ACHN (cell line): ENCODE measurements at places on chromosomes 2 and 18.
A peak's percentile ranks its signal among the peaks of the same experiment; 100 is the strongest.

DNA sequence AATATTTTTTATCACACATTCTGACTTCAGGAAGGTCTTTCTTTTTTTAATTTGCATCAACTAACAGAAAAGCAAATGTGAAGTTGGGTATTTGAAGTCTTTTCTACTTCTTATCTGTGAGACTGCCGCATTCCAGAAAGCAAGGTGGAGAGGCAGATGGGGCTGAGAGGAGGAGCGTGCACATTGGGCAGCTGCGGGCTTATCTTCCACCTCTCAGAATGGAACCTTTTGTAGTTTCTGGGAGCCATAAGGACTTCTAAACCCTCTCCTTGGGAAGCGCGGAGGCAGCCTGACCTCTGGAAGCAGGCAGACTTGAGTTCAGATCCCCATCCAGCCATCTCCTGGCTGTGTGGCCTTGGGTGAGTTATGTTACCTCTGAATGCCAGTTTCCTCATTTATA is 3.9 kb downstream of the MAPRE3 start:
- no peak for DNase-seq

GRCh38 chr2:205280596-205281236 is 401.6 kb upstream of the NRP2 start:
- no peak for DNase-seq

- DNase-seq, result no peak
Observed at GRCh38 chr2:227677928-227678327, 11.3 kb downstream of the SCYGR5 start.

DNA sequence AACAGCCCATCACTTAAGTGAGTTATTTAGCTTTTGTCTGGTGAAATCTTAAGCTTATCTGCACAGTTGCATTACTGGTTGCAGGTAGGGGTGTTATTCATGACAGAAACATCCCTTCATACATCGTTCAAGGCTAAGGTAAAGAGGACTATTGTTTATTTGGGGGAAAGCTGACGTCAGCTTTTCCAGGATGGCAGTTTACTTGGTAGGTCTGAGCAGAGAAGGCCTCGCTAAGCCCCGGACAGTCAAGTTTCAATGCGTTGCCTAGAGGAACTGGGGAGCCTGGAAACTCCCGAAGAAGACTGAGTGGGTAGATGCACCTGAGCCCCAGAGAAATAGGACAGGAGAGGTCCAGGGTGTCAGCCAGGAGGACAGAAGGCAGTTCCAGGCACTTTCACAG is 2.2 kb downstream of the RNU4ATAC start:
- no peak for DNase-seq

DNA sequence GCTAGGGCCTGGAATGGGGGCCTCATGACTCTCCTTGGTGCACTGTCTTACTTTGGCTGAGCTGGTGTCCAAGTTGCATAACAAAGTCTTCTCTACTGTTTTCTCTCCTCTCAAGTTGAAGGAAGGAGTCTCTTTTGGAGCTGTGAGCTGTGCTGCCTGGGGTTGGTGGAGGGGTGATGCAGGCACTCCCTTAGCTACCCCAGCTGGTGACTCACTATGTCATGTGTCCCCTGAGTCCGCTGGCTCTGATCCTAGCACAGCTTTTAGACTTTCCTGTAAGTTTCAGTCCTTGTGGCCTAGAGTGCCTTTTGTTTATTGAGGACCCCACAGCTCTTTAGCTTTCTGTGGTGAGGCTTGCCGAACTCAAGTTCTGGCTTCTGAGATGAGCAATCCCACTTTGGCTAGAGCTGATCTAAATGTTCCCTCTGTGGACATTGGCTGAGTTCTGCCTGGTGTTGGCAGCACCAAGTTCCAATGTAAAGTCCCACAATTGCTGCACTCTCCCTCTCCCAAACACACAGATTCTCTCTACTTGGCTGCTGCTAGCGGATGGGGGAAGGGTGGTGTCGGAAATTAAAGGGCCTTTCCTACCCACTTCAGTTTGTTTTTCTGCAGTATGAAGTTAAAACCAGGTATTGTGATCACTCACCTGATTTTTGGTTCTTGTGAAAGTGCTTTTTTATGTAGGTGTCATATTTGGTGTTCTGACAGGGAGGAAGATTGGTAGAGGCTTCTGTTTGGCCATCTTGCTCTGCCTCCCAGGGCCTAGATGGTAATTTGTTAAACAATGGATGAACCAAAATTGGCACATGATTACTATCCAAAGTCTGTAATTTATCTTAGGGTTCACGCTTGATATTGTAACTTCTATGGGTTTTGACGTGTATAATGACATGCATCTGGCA is 83.2 kb downstream of the COMMD1 start:
- DNase-seq, result peak; percentile 27

- DNase-seq, result peak; percentile 11
Observed at GRCh38 chr18:36066686-36067054, 689 bp downstream of the RPRD1A start.

GRCh38 chr2:47488870-47489584 is 86.1 kb downstream of the MSH2 start:
- peak; percentile 63 for DNase-seq

DNA sequence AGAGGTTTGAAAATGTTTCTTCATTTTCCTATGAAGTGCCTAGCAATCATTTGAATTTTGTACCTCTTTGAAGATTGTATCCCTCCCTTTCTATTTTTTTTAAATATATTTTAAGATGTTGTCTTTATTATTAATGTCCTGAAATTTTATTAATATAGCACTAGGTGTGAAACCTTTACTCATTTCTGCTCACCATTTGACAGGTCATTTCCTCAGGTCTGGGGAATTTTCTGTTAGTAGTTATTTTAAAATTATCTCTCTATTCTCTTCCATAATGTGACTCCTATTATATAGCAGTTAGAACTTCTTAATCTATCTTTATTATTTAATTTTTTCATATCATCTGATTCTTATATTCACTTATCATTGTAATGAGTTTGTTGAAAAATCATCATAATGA is 1038.6 kb upstream of the SLC39A10 start:
- DNase-seq, result no peak

DNA sequence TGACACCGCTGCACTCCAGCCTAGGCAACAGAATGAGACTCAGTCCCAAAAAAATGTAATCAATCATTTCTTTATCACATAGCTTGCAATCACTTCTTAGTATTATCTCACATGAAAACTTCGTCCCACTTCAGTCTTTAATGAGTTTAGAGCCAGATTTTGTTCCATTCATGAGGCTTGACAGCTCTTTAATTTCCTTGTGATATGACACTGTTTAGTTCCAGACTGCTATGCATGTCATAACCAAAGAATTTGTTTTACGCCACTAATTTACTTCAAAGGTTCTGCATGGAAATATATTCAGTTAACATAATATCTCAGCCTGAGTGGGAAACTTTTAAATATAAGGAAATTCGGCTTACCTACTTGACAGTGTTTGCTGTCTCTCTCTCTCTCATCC is 113.1 kb downstream of the ZNF532 start:
- DNase-seq, result no peak

DNA sequence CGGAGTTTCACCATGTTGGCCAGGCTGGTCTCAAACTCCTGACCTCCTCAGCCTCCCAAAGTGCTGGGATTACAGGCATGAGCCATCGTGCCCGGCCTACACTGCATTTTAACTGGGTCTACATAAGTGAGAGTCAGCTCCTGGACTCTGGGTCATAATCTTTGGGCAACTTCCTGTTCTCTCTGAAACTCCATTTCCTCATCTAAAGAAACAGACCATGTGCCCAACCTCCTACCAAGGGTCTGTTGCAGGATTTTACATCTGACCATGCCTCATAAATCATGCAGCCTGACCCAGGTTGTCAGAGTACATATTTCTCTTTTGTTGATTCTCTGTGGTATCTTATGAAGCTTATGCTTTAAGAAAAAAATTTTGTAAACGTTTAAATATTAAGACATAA is 280.4 kb downstream of the ALPK2 start:
- no peak for DNase-seq

DNA sequence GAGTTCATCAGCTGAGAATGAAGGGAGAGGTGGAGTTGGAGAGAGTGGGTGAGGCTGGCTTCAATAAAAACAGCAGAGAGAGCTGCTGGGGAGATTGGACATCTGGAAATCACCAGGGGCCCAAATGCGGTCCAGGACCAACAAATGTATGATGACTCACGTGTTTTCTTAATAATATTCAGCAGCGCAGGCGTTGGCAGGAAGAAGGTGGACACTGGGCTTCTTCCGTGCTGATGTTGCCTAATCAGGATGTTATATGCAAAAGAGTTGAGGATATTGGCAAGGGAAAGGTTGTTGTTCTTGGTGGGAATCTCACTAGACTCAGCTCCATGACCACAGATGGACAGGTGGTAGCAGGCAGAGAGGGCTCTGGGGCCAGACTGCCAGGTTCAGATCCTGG is 12.8 kb upstream of the PLA2R1 start:
- no peak for DNase-seq

GRCh38 chr2:85936421-85937068 is 47.8 kb upstream of the ST3GAL5 start:
- DNase-seq, result no peak

DNA sequence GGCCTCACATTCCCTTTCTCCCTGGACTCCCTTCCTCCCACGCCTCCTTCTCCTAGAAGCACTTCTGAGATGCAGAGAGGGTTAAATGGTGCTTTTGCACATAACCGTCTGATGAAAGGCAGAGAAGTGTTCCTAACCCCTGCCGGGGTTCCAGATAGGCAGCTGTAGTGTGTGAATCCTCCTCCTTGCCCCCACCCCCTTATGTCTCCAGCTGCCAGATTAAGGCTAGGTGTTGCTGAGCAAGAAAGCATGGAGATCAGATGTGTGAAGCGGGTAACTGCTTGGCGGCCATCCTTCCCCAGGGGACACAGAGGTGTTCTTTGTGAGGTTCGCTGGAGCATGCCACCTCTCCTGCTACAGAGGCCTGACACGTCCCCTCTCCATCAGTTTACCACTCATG is 88.3 kb downstream of the NRP2 start:
- no peak for DNase-seq

GRCh38 chr2:168116448-168116847 is 130.9 kb downstream of the STK39 start:
- peak; percentile 30 for DNase-seq

GRCh38 chr2:7083580-7084509 is 166.6 kb downstream of the RNF144A start:
- peak; percentile 22 for DNase-seq

DNA sequence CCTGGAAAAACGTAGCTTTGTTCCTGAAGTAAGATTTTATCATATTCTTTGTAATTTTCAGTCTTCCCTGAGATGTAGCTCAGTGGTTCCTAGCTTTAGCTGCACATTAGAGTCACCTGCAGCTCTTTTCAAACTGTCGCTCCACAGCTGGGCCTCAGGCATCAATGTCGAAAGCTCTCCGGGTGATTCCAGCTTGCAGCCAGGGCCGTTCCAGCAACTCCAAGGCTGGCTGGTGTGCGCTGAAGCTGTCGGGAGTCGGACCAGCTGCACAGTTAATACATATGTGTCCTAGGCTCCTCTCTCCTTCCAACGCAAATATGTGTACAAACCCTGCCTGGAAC is 609 bp upstream of the ZNF2 start:
- DNase-seq, result no peak

- no peak for DNase-seq
Observed at GRCh38 chr2:48541666-48542389, 11.9 kb downstream of the STON1 start.

- DNase-seq, result no peak
Observed at GRCh38 chr2:84202166-84202565, 256.9 kb downstream of the SUCLG1 start.

DNA sequence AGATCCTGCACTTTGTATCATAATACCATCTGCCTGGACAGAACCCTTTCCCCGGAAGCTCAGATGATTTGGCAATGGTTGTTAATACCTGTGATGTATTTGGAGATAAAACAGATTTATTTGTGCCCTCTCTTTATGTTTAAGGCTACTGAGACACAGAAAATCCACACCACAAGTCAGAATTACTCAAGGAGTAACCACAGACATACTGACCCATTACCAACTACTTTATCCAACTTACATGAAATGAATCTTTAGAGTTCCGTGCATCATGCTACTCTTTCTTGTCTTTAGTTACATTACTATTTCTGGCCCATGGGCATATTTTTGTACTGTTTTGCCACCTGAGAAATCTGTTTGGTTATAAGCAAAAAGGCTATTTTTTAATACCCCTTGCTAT is 384.0 kb downstream of the STK39 start:
- DNase-seq, result no peak

DNA sequence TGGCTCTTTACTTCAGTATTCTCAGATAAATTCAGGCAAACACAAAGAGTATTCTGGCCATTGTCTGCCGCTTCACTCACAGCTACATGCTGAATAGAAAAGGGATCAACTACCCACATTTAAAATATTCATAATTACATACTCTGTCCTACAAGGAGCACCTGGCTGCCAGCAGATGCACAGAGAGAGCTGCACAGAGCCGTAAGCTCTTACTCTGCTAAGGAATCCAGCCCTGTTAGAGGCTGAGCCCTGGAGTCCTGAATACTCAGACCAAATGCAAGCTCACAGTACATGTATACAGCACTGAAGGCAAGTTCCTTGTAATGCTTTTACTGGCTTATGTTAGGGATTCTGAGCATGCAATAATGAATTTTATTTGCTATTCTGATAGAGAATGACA is 80.3 kb downstream of the FTCDNL1 start:
- no peak for DNase-seq

- DNase-seq, result no peak
Observed at GRCh38 chr2:25421289-25421688, 79.6 kb upstream of the DNMT3A start.

- no peak for DNase-seq
Observed at GRCh38 chr18:67766930-67767329, 250.4 kb upstream of the DSEL start.

- no peak for DNase-seq
Observed at GRCh38 chr2:205138735-205139134, 543.6 kb upstream of the NRP2 start.

DNA sequence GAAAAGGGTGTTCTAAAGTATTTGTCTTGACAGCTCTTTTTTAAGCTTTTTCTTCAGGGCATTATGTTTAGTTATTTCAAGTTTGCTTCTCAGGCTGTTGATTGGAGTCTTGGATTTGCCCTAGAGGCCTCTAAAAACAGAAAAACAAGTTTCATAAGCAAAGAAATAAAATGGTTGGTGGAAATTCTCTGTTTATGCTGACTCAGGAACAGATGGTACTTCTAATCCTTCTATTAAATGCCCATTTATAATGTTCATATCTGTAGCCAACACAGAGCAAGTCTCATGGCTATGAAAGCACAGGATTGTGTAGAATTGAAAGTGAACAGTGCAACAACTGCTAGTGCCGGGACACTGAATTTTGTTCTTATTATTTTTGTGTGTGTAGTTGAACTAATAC is 60.4 kb downstream of the KCNJ3 start:
- no peak for DNase-seq

GRCh38 chr2:30729031-30729430 is 78.2 kb downstream of the CAPN13 start:
- no peak for DNase-seq

GRCh38 chr2:62934517-62934916 is 116.1 kb upstream of the OTX1 start:
- DNase-seq, result no peak

DNA sequence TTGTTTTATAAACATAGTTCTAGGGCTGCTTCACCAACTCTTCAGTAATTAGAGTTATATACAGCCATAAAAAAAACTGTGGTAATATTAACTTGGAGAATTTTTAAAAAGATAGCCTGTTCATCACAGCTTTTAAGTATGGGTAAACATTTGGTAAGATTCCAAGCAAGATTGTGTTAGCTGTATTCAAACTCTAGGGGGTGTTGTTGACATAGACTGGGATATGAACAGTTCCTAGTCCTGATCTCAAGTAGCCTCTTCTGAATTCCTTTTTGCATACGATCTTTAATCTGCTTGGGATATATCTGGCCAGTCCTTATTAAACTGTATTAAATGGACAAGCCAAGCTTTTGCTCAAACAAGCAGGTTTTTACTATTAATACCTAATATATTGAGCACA is 13.4 kb downstream of the NOP58 start:
- DNase-seq, result peak; percentile 80
